Upper lobe of right lung (tissue), 1 donor: ENCODE measurements at places on chromosomes 2 and 18. TPM values are rescaled to one million over a fixed set of nuclear protein-coding genes. Genes with fewer than 3 reads are reported as not detected.
A peak's percentile ranks its signal among the peaks of the same experiment; 100 is the strongest.

DNA sequence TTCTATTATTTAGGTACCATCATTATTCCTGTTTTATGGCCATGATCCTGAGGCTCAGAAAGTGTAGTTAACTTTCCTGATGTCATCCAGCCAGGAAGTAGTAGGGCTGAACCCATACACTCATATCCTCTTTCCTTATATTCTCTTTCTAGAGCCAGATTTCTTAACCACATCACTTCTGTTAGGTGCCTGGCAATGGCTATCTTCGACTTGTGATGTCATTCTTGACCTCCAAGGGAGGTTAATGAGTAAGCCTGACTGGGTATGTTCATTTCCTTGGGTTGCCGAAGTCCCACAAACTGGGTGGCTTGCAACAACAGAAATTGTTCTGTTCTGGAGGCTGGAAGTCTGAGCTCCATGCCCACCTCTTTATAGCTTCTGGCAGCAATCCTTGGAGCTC, 43.4 kb downstream of the ITGB6 start:
- H3K27ac ChIP-seq: no peak overlapping the region
- H3K36me3 ChIP-seq: no peaks in the 10 kb centered on the region
- no peak overlapping the region for H3K4me3 ChIP-seq
- DNase-seq: no peak
- no peaks in the 10 kb centered on the region for H3K27me3 ChIP-seq

DNA sequence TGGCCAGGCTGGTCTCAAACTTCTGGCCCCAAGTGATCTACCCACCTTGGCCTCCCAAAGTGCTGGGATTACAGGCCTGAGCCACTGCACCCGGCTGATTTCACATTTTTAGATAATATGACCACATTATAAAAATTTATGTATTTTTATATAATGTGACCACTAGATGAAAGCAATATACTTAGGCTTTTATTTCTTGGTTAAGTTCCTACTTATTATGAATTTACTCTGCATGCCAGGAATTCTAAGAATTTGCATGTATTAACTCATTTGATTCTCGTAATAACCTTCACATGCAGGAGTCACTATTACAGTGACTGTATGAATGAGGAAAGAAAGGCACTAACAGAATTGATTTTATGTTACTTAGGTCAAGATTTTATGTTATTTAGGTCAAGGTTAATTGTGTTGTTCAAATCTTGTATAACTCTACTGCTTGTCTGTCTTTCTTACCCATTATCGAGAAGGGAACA, 25.6 kb upstream of the CASP8 start:
- H3K27ac ChIP-seq: peak overlapping the region; percentile 86
- H3K36me3 ChIP-seq: no peaks in the 10 kb centered on the region
- H3K4me3 ChIP-seq: peak overlapping the region; percentile 60

DNA sequence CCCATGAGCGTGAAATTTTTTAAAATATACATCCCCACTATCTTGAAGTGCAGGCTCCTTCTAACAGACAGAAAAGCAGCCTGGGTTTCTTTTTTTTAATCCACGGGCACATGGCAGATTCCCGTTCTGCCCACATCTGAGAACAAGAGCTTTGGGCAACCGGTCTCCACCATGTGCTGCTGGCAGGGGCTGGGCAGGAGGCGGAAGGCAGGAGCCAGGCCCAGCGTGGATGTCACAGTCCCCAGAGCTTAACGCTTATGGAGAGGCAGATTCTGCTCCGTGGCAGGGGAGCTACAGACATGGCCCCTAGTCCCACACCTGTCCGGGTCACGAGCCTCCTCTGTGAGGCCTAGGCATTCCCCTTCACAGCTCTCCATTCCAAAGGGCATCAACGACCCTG, 503.0 kb upstream of the MYT1L start:
- no peak for DNase-seq
- no peak overlapping the region for H3K27ac ChIP-seq
- H3K36me3 ChIP-seq: no peaks in the 10 kb centered on the region
- H3K4me1 ChIP-seq: no peaks in the 10 kb centered on the region

GRCh38 chr2:236861196-236861875, 224.4 kb upstream of the COPS8 start:
- H3K27ac ChIP-seq: no peak overlapping the region
- H3K4me3 ChIP-seq: no peak overlapping the region
- H3K36me3 ChIP-seq: no peaks in the 10 kb centered on the region
- H3K4me1 ChIP-seq: no peaks in the 10 kb centered on the region
- no peaks in the 10 kb centered on the region for H3K27me3 ChIP-seq
- DNase-seq: no peak

- no peak overlapping the region for H3K27ac ChIP-seq
- no peak overlapping the region for H3K4me3 ChIP-seq
- DNase-seq: no peak
- H3K27me3 ChIP-seq: no peaks in the 10 kb centered on the region
- no peaks in the 10 kb centered on the region for H3K36me3 ChIP-seq
- peaks cover 26% of the 10 kb centered on the region for H3K4me1 ChIP-seq
These were observed 21.0 kb upstream of the GLS start for GRCh38 chr2:190859347-190860297.

- H3K27ac ChIP-seq: no peak overlapping the region
- no peak for DNase-seq
- H3K36me3 ChIP-seq: no peaks in the 10 kb centered on the region
- H3K4me1 ChIP-seq: no peaks in the 10 kb centered on the region
- no peak overlapping the region for H3K4me3 ChIP-seq
These were observed 536.3 kb upstream of the TNP1 start for GRCh38 chr2:217396165-217396564.

GRCh38 chr2:224155896-224156295, 116.8 kb upstream of the SERPINE2 start:
- no peak overlapping the region for H3K4me3 ChIP-seq
- no peaks in the 10 kb centered on the region for H3K4me1 ChIP-seq
- no peaks in the 10 kb centered on the region for H3K27me3 ChIP-seq
- DNase-seq: no peak

DNA sequence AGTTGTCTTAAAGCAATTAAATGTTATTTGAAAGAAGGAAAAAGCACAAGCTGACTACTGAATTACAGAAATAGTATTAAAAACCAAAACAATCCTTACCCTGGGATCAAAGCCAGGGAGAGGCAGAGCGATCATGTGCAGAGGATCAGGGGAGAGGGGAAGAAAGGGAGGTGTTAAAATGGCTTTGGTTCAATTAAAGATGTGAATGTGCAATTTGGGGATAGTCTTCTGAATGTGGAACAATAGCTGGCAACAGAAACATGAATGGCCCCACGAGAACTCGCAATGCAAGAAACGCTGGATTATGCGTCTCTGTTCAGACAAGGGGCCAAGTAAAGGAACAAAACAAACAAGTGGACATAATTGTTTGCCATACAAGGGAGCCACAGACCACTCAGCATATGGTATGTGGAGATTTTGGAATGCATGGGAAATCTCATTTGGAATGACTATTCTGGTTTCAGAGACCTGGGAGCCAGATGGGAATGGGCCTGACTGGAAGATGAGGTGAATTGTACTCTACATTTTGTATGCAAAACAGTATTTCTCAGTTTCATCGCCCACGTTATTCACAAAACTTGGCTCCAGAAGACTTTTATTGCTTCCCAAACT, 155.4 kb downstream of the SLC4A3 start:
- no peak overlapping the region for H3K27ac ChIP-seq
- no peaks in the 10 kb centered on the region for H3K4me1 ChIP-seq
- no peaks in the 10 kb centered on the region for H3K27me3 ChIP-seq

DNA sequence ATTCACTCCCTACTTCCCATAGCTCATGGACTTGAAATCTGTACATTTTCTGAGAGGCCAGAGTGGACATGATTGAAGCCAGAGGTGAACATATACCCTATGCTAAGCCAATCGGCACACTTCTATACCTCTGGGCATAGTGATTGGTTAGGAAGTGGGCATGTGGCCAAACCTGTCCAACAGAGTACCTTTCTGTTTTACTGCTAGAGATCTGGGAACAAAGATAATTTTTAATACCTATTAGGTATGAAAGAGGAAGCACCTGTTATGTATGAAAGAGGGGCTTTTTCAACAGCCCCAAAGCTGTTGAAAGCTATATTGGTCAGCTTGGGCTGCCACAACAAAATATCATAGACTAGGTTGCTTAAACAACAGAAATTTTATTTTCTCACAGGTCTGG, 27.7 kb downstream of the METTL8 start:
- no peak overlapping the region for H3K27ac ChIP-seq
- DNase-seq: no peak
- H3K27me3 ChIP-seq: no peaks in the 10 kb centered on the region

GRCh38 chr2:222731201-222731621, 59.8 kb downstream of the MOGAT1 start:
- H3K4me3 ChIP-seq: no peak overlapping the region
- DNase-seq: no peak
- H3K27me3 ChIP-seq: no peaks in the 10 kb centered on the region
- no peak overlapping the region for H3K27ac ChIP-seq
- H3K36me3 ChIP-seq: no peaks in the 10 kb centered on the region

DNA sequence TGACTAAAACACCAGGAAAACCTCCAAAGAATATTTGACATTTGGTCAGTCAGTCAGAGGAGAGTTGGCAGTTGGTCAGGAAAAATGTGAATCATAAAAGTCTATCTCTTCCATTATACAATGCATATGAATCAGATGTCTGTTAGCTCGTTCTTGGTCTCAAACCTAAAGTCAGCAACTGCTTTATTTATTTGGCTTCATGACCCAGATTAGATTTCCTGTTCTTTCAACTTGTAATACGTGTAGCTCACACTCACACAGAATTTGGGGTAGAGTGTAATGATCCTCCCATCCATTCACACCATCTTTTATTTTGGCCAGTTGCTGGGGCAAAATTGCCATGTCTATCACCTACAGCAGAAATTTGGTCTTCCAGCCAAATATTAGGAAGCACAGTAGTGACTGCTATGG, 81.9 kb upstream of the COL5A2 start:
- H3K27me3 ChIP-seq: no peaks in the 10 kb centered on the region
- no peak overlapping the region for H3K4me3 ChIP-seq
- no peaks in the 10 kb centered on the region for H3K36me3 ChIP-seq
- no peak for DNase-seq
- no peaks in the 10 kb centered on the region for H3K4me1 ChIP-seq

GRCh38 chr2:217171874-217172273, 312.0 kb upstream of the TNP1 start:
- no peaks in the 10 kb centered on the region for H3K27me3 ChIP-seq
- no peak overlapping the region for H3K27ac ChIP-seq
- no peaks in the 10 kb centered on the region for H3K4me1 ChIP-seq
- no peak overlapping the region for H3K4me3 ChIP-seq

- no peak for DNase-seq
- no peaks in the 10 kb centered on the region for H3K36me3 ChIP-seq
- H3K27me3 ChIP-seq: no peaks in the 10 kb centered on the region
- H3K27ac ChIP-seq: no peak overlapping the region
- peaks cover 12% of the 10 kb centered on the region for H3K4me1 ChIP-seq
These were observed 7.2 kb downstream of the LIMS1 start for GRCh38 chr2:108541451-108541850.

- peaks cover 1% of the 10 kb centered on the region for H3K27me3 ChIP-seq
- H3K27ac ChIP-seq: no peak overlapping the region
- no peak overlapping the region for H3K4me3 ChIP-seq
- H3K4me1 ChIP-seq: no peaks in the 10 kb centered on the region
- peak; percentile 57 for DNase-seq
These were observed 82.2 kb upstream of the GPC1 start for GRCh38 chr2:240353086-240353798.

- no peak overlapping the region for H3K4me3 ChIP-seq
- peaks cover 12% of the 10 kb centered on the region for H3K27me3 ChIP-seq
- no peak overlapping the region for H3K27ac ChIP-seq
- no peak for DNase-seq
- H3K4me1 ChIP-seq: no peaks in the 10 kb centered on the region
These were observed 101.8 kb downstream of the MRPS9 start for GRCh38 chr2:105139556-105140239.

DNA sequence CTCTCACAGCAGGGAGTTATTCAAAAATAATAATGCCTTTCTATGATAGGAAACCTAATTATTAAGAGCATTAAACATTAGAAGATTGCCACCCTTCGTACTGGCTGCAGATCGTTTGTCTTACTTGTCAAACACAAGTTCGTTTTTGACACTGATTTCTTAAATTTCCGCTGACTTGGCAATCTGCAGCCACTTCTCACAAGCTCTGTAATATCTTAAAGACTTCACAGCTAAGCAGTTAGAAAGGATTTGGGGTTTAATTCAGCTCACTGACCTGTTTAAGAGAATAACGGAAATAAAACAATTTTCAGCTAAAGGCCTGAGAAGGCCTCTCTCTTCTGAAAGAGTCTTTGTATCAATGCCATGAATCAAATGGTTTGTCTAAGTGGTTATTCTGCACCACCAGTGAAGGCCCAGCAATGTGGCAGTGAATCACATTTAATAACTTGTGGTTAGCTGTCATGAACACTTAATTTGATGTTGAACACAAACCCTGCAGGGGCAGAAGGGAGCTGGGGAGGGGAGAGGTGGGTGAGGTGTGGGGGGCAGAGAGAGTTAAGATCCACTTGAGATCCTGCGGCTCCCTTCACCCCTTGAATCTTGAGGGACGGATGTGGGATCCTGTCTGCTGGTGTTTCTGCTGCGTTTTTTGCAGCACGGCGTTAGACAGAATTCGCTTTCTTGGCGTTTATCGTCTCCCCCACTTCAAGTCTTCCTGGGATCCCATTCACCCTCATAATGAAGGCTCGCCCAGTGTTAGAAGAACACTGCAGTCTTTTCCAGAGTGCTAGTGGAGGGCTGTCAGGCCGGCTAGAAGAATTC, 145.4 kb upstream of the SATB2 start:
- H3K36me3 ChIP-seq: no peaks in the 10 kb centered on the region
- no peak overlapping the region for H3K4me3 ChIP-seq
- no peaks in the 10 kb centered on the region for H3K4me1 ChIP-seq
- DNase-seq: no peak

DNA sequence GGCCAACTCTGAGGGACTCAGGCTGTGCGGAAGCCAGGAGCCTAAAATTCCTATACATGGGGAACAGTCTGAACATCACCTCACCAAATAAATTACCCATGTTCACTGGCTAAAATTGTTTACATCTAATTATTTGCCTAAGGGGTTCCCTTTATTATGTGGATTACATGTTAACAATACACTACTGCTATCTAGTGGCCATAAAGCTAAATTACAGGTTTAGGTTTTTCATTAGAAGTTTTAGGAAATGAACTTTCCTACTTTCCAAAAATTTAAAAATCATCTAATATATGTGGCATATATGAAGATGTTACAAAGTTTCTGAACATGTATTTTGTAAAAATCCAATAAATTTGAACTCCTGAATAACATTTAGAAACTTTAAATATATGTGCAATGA, 40.3 kb downstream of the PLA2R1 start:
- H3K4me1 ChIP-seq: no peaks in the 10 kb centered on the region
- no peak overlapping the region for H3K4me3 ChIP-seq
- H3K27me3 ChIP-seq: no peaks in the 10 kb centered on the region
- H3K27ac ChIP-seq: no peak overlapping the region
- no peak for DNase-seq

GRCh38 chr2:135651717-135652116, 89.9 kb upstream of the UBXN4 start:
- H3K4me3 ChIP-seq: no peak overlapping the region
- no peak overlapping the region for H3K27ac ChIP-seq
- no peak for DNase-seq
- H3K36me3 ChIP-seq: peaks cover 22% of the 10 kb centered on the region

- H3K4me3 ChIP-seq: no peak overlapping the region
- DNase-seq: no peak
- no peaks in the 10 kb centered on the region for H3K27me3 ChIP-seq
- H3K4me1 ChIP-seq: no peaks in the 10 kb centered on the region
These were observed 141.0 kb downstream of the RPIA start for GRCh38 chr2:88832311-88832991.

GRCh38 chr2:173448938-173449471, 94.3 kb downstream of the CDCA7 start:
- DNase-seq: peak; percentile 79
- H3K36me3 ChIP-seq: no peaks in the 10 kb centered on the region
- no peaks in the 10 kb centered on the region for H3K4me1 ChIP-seq

Gene GALR1
- total RNA-seq: 0.06 TPM

Gene CCDC88A
- 86.1 TPM for total RNA-seq

Gene ASB18
- not detected for total RNA-seq

Gene INHBB
- total RNA-seq: 12.3 TPM

Gene ASPRV1
- total RNA-seq: 2.1 TPM

Gene RBFA
- total RNA-seq: 18.0 TPM

Gene SCN1A
- total RNA-seq: 26.9 TPM
